Dermis microvascular lymphatic vessel endothelial cell (primary cell): ENCODE measurements at places on chromosomes 2 and 18.

- no peak for DNase-seq
Measured at GRCh38 chr2:218880102-218880858, at the start of gene WNT10A. WNT10A (plus strand) TSS chr2:218880852; CDS start chr2:218880996, 144 bp downstream.

- no peak for DNase-seq
Measured at GRCh38 chr18:22639561-22639960, 221.8 kb upstream of the CTAGE1 start.

DNA sequence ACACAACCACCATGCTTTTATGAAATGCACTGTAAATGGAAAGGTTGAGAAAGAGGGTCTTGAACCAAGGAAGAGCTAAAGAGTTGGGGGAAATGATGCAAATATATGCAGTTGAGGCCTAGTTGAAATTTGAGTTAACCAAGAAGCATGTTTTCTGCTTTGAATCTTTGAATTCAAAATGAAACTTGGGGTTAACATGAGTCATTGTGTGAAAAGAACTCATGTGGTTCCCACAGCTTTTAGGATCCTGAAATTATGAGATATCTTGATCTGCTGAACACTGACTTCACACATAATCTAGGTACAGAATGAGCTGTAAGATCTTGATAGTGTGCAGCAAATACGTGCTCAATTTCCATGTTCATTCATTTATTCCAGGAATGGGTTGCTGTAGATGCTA lies 422.9 kb upstream of the TRIB2 start:
- no peak for DNase-seq

DNA sequence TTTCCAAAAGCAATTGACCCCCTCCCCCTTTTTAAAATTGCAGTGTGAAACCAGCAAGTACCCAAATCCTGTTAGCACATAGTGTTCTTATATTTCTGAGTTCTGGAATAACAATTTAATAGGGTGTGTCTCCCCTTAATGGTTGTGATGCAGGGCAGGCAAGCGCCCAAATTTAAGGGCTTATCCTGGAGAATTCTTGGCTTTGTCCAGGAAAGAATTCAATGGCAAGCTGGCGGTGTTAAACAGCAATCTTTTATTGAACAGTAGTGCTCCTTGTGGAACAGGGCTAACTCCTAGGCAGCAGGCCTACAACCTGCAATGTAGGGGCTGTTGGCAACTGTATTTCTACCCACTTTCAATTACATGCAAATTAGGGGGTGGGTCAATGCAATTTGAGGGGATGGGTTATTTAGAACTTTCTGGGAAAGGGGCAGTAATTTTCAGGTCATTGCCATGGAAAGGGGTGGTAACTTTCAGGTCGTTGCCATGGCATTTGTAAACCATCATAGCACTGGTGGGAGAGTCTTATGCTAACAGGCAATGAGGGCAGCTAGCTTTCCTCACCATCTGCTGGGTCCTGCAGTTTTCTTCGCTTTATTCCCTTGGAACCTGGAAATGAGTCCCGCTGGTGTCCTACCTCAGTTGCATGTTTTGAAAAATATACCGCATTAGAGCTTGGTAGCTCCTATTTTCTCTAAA lies 149.0 kb upstream of the KCTD1 start:
- DNase-seq = no peak

DNA sequence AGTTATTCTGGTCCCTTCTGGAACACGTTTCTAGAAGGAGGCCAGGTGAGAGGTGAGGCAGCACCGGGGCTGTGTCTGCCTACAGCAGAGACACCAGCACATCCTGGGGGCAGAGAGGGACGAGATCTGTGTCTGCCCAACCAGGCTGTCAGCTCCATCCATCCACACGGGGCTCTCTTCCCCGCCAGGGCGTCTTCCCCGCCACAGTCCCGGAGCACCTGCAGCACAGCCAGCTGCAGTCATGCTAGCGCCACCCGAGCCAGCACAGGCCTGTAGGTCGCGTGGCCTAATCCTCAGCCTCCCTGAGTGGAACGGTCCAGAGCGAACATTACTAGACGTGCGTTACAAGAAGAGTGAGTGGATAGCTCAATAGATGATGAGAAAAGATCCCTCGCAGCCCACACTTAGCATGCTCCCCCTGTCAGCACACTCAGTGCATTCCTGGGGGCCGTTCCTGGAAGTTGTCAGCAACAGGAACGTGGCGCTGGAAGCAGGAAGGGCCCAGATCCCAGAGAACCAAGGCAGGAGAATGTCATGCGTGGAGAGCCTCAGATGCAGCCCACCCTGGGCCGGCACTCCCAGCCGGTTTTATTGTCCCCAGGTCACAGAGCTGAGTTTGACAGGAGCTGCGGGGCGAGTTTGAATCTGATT lies 179.0 kb downstream of the TWIST2 start:
- DNase-seq = no peak

- DNase-seq = no peak
Measured at GRCh38 chr2:16330571-16330970, 335.1 kb downstream of the CYRIA start.

GRCh38 chr2:202786842-202787241 lies 84.7 kb downstream of the ICA1L start:
- DNase-seq = no peak

- no peak for DNase-seq
Measured at GRCh38 chr2:239916205-239917124, 108.7 kb downstream of the NDUFA10 start.

DNA sequence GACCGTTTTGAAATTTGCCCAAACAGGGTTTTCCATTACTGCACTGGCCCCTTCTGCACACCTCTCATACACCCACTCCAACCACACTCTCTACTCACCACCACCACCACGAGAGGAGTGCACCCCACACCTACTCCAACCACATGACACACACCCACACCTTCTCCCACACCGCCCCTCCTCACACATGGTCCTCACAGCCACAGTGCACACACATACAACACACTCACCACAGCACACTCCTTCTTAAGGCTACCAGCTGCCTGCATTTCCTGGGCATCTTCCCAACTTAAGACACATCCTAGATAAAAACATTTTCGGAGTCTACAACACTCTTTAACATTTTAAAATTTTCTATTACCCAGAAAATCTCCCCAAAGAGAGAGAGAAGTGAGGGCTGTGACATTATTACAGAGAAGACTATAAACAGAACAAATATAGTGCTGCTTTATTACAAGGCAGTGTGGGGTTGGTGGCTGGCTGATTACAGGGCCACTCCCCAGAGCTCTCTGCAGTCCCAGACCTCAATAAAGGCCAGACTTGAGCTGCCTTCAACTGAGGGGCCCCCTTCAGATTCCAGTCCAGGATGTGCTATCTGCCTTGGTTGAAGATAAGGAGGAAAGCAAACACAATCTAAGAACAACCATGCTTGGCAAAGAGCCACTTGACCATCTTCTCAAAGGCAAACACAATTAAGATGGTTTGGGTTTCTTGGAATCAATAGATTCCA lies 36.1 kb downstream of the NHEJ1 start:
- no peak for DNase-seq

DNA sequence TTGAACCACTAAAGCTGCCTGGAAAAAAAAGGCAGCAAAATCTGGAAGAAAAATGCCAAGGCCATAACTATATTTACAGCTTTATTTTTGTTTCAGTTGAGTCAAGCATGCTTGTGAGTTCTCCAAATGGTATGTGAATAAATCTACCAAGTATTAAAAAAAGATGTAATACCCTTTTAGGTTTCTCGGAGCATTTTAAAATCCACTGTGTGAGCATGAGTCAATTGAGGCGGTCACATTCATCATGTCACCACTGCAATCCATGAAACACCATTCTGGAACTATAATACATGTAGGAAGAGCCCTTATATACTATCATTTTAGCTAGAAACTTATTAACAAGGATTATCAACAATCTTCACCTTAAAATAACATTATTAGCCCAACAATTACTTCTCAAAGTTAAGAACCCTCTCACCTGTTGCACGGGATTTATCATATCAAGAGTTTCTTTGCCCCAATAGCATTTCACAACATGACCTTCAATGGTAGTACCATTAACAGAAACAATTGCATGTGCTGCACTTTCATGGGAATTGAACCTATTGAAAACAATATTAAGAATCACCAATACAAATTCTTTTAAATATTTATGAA lies 24.2 kb upstream of the C2orf42 start:
- DNase-seq = no peak

DNA sequence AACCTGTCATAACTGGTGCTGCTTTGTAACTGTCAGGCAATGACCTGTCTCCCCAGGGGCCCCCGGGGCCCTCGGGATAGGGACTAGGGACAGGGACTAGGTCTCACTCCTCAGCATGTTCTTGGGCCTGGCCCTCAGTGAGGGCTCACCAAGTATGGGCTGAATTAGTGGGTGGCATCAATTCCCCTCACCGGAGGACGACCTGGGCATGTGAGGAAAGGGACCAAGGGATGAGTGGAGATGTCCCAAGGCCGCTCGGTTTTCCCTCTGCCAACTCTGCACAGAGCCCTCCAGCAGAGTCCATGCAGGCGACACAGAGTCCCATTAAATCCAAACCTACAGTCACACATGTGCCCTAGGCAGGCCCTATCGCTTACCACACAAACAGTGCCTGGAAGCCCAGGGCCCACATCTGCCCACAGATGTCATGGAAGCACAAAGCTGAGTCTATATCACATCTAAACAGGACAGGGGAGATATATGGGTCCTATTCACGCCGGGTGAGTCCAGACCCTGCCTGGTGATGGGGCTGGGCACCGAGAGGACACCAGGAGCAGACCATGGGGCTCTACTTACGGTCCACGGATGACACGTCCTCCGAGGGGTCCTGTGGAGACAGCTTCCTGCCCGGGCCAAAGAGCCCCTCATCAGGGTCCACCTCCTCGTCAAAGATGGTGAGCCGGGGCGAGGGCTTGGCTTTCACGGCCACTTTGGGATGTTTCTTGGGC lies 26.6 kb downstream of the HS1BP3 start:
- no peak for DNase-seq

GRCh38 chr2:54047091-54047490 lies 68.3 kb upstream of the ACYP2 start:
- no peak for DNase-seq

- peak; percentile 41 for DNase-seq
Measured at GRCh38 chr2:108271691-108272253, 16.9 kb upstream of the SULT1C2 start.

- peak; percentile 93 for DNase-seq
Measured at GRCh38 chr18:34659579-34660517, 50.2 kb upstream of the DTNA start.

- no peak for DNase-seq
Measured at GRCh38 chr2:149383340-149383739, 53.0 kb downstream of the LYPD6 start.

DNA sequence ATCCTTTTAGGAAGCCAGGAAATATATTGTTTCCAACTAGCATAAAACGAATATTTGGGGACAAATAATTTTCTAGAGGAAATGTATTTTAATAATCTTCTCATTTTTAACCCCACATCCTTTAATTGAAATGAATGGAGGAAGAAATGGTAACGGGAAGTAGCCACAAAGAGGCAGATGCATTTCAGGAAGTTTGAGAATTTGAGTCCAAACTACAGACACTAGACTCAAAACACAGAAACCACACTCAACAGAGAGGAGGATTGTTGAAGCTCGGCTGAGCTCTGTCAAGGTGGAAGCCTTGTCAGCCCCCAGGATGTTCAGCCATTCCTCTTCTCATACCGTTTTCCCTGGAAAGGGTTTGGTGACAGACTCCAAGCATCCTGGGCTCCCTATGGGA lies 288.5 kb downstream of the NAPG start:
- no peak for DNase-seq

DNA sequence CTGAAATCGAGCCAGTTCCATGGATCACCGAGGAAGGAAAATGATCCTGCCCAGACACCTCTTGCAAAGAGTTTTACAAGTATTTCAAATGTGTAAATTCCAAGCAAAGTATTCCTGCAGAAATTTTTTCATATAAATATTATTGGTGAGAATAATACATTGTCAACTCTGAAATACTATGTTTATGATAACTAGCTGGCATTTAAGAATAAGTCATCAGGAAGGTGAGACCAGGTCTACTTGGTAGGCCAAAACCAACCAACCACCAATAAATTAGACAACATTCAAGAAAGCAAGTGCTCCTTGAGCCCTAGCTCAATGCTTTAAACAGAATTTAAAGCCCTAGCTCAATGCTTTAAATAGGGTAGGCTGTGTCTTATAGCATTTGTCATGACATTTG lies 21.7 kb downstream of the SCN7A start:
- no peak for DNase-seq

- no peak for DNase-seq
Measured at GRCh38 chr2:146412625-146413024, 1432.2 kb upstream of the ACVR2A start.

DNA sequence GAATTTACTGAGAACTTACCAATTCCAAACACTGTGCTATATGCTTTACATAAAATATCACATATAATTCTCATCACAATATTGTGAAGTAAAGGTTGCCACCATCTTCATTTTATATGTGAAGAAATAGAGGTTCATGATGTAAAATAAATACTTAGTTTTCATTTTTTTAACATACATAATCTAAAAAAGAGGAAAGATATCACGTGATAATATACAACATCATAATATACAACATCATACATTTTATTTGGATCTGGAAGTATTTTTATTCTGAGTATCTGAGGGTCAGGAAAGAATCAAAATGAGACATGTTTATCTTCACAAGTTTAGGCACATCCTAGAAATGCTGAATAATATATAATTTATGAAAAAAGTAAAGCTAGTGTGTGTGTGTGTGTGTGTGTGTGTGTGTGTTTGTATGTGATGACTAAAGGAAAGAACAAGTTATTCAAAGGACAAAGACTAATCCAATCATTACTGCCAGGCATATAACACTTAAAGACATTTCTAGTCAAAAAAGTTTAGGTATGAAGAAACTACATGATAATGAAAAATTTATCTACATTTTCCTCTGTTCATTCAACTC lies 65.5 kb upstream of the ARHGAP15 start:
- DNase-seq = no peak

DNA sequence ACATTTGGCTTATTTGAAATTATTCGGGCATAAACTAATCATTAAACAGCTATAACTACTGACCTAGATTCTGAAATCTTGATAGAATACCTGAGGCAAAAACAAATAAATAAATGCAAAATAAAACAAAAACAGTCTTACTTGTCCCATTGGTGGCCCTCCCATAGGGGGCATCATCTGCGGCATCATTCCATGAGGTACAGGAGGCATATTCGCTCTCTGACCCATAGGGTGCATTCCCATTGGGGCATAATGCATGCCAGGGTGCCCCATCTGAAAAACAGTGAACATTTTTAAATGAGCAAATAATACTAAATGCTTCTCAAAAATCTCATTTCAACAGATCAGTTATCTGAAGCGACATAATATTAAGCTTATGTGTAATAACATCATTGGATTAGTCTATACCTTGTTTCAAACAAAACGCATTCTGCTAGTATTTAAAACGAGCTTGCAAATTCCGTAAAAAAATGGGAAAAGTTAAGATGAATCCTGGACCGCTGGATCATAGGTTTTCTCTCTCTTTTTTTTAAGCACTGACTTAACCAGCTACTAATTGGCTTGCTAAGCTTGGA lies 1.3 kb downstream of the PRPF40A start:
- peak; percentile 42 for DNase-seq

GRCh38 chr2:77372636-77373035 lies 149.5 kb downstream of the LRRTM4 start:
- DNase-seq = no peak

DNA sequence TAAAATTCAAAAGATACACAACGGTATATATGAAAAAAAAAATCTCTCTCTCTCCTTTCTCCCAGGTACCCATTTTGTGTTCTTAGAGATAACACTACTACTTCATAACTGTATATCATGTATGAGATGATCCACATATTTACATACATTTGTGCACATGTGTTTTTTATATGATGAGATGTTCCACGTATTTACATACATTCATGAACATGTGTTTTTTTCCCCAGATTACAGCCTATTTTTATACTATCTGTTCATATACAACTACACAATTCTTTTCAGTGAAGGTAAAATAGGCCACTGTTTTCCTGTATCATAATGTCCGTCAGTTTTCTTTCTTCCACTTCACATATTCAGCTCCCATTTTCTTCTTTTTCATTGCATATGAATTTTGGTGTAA lies 808.9 kb downstream of the LRRTM4 start:
- DNase-seq = no peak
